ENCODE measurements at places on chromosomes 5 and 9. TPM values are rescaled to one million over a fixed set of nuclear protein-coding genes. Genes with fewer than 3 reads are reported as not detected.

The FCN2 gene
- not detected for total RNA-seq

DNA sequence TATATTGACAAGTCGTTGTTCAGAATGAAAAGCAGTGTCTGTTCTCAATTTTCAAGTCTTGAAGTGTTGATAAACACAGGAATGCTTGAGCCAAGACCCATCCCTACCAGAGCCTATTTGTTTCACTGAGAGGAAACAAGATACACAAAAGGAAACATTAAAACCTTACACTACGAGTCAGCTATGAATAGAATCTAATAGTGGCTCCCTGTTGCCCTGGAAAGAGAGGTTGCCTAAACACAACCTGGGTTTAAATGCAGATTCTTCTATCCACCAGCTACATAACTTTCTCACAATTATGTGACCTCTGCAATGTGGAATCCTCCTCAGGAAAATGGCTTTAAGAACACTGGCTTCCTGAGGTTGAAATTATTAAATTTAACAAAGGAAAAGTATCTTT is 29.1 kb upstream of the BNC2 start:
- DNase-seq = no peak

DNA sequence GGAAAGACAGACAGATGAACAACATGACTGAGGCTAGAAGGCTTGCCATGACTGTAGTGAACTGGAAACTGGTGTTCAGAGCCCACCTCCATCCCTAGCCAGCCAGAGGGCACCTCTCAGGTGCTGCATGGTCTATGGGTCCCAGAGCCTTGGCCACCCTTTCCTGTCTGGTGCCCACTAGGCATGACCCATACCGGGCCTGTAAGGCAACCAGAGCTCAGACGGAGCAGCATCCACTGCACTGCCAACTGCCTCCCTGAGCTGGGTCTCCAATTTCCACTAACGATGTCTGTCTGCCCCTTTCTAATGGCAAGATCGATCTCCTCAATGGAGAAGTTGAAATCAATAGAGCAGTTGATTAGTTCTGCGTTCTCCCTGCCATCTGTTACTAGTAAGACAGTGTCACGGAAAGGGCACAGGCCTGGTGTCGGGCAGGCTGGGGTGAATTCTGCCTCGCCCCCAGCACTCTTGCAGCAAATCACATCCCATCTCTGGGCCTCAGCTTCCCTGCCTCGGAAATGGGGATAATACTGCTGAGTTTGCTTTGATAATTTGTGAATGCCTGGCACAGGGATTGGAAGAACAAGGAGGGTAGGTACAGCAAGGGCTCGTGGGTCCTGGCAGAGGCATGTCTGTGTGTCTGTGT is 172.3 kb upstream of the MVB12B start:
- no peak for DNase-seq

DNA sequence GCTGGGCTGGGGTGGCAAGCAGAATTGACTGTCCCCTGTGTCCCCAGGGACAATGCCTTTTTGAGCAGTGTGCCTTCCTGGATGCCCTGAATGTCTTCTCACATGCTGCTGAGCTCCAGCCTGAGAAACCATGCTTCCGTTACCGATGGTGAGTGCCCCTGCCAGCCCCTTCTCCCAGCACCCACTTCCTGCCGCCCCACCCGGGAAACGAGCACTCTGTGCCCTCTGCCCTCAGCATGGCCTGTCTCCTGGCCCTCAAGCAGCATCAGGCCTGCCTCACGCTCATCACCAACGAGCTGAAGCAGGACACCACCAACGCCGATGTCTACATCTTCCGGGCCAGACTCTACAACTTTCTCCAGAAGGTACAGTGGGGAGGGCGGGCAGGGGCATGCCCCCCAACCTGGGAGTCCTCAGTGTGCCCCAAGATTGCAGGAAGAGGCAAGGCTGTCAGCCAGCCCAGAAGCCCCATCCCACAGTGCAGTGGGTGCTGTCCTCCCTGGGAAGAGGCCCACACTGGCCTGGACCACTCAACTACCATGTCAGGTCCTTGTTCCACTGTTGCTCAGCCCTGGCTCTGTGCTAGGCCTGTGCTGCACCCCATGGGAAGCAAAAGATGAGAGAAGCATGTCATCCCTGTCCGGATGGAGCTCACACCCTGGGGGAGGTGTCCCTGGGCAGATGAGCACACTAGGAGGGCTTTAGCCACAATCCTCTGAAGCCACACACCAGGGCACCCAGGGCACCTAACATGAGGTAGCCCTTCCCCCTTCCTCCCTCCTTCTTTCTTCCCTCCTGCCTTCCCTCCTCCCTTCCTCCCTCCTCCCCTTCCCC is 4.4 kb downstream of the TTC16 start:
- DNase-seq = no peak

The PCDHA10 gene
- total RNA-seq = 1.6 TPM

DNA sequence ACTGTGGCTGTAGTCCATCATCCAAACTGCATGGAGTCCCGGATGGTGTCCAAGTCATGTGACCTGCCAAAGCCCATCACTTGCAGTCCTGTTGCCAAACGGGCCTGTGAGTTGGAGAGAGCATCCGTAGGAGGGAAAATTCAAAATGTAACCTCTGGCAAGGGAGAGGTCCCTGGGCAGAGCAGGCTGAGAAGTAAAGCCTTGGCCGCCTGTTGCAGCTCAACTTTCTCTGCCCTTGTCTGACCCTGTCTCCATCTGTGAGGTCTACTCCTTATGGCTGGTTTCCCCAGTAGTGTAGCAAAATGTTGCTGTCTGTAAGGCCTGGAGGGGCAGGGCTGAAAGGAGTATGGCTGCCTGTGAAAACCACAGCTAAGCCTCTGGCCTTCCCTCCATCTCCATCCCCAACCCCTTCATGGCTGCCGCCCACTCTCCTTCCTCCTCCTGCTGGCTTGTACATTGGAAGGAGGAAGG is 163.5 kb downstream of the SEMA6A start:
- DNase-seq = peak; percentile 65

- DNase-seq = no peak
Measured at GRCh38 chr5:34803974-34804732, 34.8 kb upstream of the TTC23L start.

GRCh38 chr9:120531683-120532300 is 48.2 kb downstream of the CDK5RAP2 start:
- peak; percentile 22 for DNase-seq

The SLCO6A1 gene
- total RNA-seq = not detected

The F2RL2 gene
- 0.80 TPM for total RNA-seq

- DNase-seq = no peak
Measured at GRCh38 chr5:78046006-78046405, 248.5 kb downstream of the AP3B1 start.

DNA sequence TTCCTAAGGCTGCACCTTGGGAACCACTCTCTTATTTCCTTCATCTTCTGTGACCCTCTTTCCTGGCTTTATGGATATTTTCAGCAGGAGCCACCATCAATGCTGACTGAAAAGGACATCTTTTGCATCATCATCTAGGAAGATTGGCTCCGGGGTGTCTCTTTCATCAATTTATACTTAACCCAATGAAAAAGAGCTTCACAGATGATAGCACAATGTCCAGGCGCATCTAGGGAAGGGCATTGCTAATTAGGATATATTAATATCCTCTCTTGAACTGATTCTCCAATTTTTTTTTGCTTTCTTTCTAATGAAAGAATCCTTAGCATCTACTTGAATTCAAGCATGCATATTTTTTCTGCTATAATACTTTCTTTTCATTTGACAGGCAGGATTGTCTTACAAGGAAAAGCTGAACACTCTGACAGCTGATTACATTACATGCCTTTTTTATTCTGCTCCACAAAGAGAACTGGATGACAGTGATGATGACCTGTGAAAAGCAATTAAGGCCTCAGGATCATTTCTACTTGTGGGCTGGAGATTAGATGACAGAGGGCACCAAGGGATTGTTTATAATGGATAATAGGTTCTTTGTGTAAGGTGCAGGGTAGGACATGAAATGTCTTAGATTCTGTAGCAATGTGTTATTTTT is 60.2 kb downstream of the PCSK1 start:
- no peak for DNase-seq

The MAMDC2 gene
- total RNA-seq = 28.6 TPM

DNA sequence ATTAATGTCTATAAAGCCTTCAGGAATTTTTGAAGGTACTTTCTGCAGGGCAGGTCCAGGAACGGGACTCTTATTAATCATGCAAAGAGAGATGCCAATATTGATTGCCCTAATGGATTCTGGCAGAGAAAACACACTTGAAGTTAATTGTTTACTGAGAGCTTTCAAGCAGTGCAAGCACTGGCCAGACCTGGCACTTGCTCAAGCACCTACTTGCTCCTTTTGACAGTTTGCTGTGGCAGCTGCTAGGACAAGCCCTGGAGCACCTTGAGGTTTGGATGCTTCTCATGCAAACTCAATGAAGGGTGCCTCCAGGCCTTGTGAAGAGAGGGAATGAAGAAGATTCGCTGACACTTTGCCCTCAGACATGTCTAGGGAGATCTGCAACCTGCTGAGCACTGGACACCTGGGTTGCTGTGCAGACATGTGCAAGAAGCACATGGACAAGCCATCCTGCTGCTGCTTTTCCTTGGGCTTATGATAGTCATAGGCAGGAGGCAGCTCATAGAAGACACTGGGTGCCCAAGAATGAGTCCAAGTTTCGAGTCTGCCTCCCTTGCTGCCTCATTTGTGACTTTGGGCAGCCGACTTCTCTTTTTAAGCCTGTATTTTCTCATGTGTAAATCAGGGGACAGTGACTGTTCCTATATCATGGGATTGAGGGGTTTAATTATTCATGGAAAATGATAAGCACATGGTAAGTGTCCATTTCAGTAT is 88.8 kb upstream of the EQTN start:
- DNase-seq = no peak

GRCh38 chr5:173830421-173830820 is 57.7 kb upstream of the CPEB4 start:
- no peak for DNase-seq

The SWI5 gene
- 19.6 TPM for total RNA-seq

GRCh38 chr5:8457187-8458037 is 588.5 kb downstream of the MTRR start:
- peak; percentile 95 for DNase-seq

The KIF20A gene
- 8.0 TPM for total RNA-seq

The STK32A gene
- 8.7 TPM for total RNA-seq

DNA sequence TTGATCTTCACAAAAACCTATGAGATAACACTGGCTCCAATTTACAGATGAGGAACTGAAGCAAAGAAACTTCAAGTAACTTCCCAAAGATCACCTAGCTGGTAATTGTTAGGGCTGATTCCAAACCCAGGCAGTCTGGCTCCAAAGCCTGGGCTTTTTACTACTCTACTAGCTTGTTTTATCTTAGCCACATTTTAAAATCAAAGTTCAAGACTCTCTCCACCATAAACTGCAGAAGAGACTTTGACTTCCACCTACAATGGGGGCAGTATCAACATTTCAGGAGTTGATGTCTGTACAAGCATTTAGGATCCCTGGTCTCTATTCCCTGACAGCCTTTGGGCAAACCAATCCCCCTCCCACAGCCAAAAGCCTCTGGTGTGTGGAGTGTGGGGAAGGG is 33.8 kb downstream of the LHFPL2 start:
- no peak for DNase-seq

- peak; percentile 75 for DNase-seq
Measured at GRCh38 chr5:132821791-132822190, 8.7 kb downstream of the SHROOM1 start.

DNA sequence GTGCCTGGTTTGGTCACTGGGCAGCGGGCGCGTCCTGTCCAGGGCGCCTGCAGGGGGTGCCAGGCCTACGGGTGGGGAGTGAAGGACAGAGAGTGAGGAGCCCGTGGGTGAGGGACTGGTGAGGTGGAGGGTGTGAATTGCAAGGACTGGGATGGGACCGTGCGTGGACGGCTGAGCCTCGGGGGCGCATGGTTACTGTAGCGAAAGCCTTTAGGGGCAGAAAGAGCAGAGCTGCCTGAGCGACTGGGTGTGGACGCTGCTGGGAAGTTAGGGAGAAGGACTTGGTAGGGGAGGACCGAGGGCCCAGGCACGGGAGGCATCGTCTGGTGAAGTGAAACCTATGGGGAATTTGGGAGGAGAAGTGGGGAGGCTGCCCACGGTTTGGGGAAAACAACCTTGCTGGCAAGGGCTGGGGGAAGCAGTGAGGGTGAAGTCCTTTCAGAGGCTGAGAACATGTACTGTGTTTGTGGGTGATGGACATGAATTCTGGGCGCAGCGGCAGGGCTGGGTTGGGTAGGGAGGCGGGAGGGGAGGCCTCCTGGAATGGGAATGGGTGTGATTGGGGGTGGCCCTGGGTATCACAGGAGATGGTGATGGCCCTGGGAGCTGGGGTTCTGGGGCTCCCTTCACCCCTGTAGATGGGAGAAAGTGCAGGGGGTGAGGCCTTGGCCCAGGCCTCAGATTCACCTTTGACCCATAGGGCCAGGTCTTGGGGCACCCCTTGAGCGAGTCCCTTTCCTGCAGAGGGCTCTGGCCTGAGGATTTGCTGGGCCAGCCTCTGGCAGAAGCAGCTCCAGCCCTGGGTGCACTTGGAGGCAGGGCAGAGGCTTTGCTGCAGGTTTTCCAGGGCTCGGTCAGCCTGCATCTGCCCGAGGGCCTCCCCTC is 1.7 kb upstream of the TOR4A start:
- no peak for DNase-seq

DNA sequence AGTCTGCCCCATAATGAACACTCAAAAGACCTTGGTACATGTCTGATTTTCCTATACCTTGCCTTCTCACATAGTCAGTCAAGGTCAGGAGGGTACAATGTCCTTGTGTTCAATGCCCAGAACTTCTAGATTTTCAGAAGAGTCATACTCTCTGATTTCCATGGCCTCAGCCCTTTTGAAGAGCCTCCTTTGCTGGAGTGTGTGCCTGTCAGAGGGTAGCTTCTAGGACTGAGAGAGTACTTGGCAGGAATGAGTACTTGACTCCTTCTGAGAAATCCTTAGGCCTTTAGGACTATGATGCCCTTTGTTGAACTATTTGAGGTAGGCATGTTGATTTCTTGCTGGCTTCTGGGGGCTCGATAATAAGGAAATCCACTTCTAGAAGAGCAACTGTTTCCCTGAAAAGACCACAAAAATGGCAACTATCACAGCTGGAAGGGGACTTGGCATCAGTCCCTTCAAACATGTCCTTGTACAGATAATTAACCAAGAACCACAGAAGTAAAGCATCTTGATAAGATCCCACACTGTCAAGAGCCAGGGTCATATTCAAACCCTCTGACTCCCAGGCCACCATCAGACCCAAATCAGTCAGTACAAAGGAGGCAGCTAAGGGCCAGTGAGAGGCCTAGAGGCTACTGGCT is 10.6 kb upstream of the MEGF9 start:
- DNase-seq = no peak

The HIGD2A gene
- 71.2 TPM for total RNA-seq

DNA sequence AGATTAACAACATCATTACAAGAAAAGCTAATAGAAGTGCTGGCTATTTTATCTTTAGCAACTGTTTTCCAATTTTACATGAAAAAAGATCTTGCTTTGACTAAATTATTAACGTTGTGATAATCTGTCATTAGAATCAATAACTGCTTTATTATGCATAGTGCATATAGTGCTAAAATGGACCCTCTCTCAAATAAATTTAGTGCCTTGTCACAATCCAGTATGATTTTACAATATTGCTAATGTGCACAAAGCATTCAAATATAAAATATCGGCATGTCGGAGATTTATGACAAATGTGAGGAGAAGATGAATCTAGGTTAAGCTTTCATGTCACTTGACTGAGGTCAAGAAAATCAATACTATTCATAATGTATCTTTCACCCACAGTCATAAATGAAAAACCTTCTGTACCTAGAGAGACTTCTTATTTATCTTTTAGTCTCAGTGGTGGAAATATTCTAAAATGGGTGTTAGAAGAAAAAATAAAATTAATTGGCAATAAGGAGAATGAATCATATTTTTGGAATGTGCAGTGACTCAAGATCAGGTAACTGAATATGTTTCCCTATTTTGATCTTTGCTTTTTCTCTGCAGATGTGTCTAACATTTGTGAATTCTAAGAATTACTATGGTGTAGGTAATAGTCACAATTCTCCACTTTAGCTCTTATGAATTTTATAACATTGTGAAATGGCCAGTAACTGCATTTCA is 672.9 kb upstream of the GRAMD2B start:
- DNase-seq = no peak

The PCDHGC4 gene
- total RNA-seq = 8.7 TPM
